ENCODE measurements at places on chromosomes 6 and 20.

DNA sequence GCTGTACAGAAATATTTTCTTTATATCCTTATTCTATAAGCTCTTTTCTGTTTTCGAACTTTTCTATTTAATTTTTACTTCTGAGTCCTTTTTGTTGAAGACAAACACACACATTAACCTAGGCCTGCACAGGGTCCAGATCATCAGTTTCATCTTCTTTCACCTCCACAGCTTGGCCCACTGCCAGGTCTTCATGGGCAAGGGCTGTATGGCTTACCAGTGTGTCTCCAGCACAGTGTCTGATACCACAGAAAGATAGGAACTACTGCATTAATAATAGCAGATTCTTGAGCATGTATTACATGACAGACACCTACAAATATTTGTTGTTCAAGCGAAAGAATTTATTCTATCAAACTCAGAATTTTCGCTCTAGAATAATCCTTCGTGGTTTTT is 24.4 kb downstream of the QKI start:
- no peak for DNase-seq

- DNase-seq: peak; percentile 60
Observed at GRCh38 chr6:111011360-111012142, 29.7 kb downstream of the RPF2 start.

GRCh38 chr20:11780765-11781369 is 136.8 kb upstream of the BTBD3 start:
- no peak for DNase-seq

- no peak for DNase-seq
Observed at GRCh38 chr6:114534813-114535212, 192.0 kb upstream of the HS3ST5 start.

GRCh38 chr6:50707191-50707590 is 6.1 kb upstream of the TFAP2D start:
- no peak for DNase-seq

Data from ELR (cell line).